ENCODE measurements at places on chromosomes 5 and 9.
A peak's percentile ranks its signal among the peaks of the same experiment; 100 is the strongest.

DNA sequence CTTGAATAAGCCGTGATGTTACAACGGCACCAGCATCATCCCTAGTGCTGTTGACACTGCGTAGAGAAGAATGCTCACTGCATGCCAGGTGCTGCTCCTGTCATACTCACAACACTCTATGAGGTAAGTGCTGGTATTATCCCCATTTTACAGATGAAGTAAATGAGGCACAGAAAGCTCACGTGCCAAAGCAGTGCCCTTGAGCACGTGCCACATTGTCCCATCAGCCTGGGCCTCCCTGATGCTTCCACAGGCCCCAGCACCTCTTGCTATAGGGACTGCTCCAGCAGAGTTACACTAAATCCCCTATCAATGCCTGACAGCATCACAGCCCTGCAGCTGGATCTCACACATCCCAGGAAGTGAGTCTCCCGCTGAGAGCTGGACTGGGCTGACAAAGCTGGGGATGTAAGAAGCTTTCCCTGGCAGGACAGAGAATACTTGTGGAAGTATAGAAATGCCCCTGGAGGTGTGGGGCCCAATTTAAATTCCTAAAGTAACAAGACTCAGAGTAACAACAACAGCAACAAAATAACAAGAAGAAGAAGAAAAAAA is 216.1 kb downstream of the FSTL4 start:
- peak overlapping the region; percentile 13 for H3K4me3 ChIP-seq
- peaks cover 1% of the 10 kb centered on the region for H3K27me3 ChIP-seq
- peaks cover 3% of the 10 kb centered on the region for H3K36me3 ChIP-seq
- peaks cover 24% of the 10 kb centered on the region for H3K4me1 ChIP-seq

DNA sequence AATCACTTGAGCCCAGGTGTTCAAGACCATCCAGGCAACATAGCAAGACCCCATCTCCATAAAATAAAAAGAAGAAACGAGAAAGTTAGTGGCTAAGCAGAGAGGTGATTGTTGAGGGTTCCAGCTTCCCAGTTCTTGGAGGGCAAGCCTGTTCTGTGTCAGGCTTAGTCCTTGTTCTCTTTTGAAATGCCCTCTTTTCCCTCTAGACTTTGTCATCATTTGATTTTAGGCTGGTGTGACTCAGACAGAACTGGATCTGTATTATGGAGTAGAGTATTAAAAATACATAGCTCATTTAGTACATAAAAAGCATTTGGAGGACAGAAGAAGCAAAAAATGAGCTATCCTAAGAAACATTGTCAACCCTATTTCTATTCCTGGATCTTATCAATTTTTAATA is 159.4 kb downstream of the CD180 start:
- no peaks in the 10 kb centered on the region for H3K4me1 ChIP-seq
- no peak overlapping the region for H3K4me3 ChIP-seq
- no peaks in the 10 kb centered on the region for H3K36me3 ChIP-seq
- H3K27ac ChIP-seq = no peak overlapping the region
- no peaks in the 10 kb centered on the region for H3K27me3 ChIP-seq

DNA sequence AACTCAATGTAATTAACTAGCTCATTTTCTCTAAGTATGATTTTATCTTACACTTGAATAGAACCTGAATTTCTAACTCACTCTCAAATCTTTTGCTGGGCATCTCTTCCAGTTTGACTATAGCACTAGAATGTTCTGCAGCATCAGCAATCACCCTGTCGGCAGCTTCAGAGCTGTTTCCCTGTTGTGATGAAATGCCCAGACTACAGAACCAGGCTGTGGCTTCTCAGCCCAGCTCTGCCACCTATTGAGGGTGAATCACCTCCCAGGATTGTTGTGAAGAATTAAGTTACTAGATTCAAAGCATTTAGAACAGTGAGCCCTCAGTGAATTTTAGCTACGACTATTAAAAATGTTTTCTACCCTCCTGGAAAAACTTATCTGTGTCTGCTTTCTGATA is 90.4 kb upstream of the ANKRD55 start:
- H3K36me3 ChIP-seq = no peaks in the 10 kb centered on the region
- H3K27ac ChIP-seq = no peak overlapping the region
- H3K4me3 ChIP-seq = no peak overlapping the region
- H3K27me3 ChIP-seq = no peaks in the 10 kb centered on the region
- peaks cover 22% of the 10 kb centered on the region for H3K4me1 ChIP-seq
- DNase-seq = no peak

GRCh38 chr9:129075996-129076639 is 4.8 kb upstream of the DOLPP1 start:
- H3K36me3 ChIP-seq = no peaks in the 10 kb centered on the region
- H3K4me1 ChIP-seq = peaks cover 6% of the 10 kb centered on the region
- no peak overlapping the region for H3K27ac ChIP-seq
- H3K4me3 ChIP-seq = no peak overlapping the region
- DNase-seq = no peak
- H3K27me3 ChIP-seq = no peaks in the 10 kb centered on the region

DNA sequence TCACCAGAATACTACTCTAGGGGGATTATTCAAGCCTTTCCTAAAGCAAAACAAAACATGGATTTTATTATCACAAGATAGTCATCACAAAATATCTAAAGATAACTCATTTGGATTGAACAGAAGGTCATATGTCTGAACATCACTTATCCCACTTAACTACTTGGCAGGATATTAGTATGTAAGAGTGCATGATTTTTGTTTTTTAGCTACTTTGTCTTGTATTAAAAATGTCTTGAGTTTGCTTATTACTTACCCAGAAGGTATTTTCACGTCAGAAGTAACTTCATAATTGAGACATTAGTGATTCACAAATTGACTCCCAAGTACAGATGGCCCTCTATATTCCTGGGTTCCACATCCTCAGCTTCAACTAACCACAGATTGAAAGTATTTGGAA is 113.8 kb downstream of the TLE4 start:
- no peak for DNase-seq
- no peaks in the 10 kb centered on the region for H3K27me3 ChIP-seq
- no peak overlapping the region for H3K27ac ChIP-seq
- H3K36me3 ChIP-seq = peaks cover 7% of the 10 kb centered on the region
- peaks cover 19% of the 10 kb centered on the region for H3K4me1 ChIP-seq
- H3K4me3 ChIP-seq = no peak overlapping the region

- H3K36me3 ChIP-seq = no peaks in the 10 kb centered on the region
- H3K27me3 ChIP-seq = no peaks in the 10 kb centered on the region
- H3K4me1 ChIP-seq = peaks cover 4% of the 10 kb centered on the region
- no peak for DNase-seq
- H3K4me3 ChIP-seq = no peak overlapping the region
These were observed 29.1 kb upstream of the MEIKIN start for GRCh38 chr5:131974622-131974955.

DNA sequence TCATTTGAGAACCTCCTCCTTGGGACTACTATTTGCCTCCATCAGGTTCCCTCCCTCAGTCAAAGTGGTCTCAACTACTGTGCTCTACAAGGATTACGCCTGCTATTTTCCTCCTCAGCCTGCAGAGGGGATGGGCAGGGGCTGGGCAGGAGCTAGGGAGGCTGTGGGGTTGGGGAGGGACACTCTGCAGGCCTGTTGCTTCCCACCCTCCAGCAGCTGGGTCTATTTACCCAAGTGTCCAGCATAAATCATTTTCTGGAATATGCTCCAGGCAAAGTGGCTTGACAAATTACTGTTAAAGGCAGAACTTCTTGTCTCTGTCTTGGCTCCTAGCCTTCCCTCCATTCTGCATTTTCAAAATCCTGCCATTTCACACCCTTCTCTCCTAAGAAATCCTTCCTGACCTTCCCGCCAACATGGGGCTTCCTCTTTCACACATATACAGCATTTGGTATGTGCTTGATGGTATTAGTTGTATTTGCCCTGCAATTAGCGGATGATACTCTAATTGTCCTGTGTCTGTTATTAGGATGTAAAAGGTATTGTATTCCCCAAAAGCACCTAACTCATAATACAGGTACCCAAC is 106.7 kb downstream of the EFNA5 start:
- no peak overlapping the region for H3K27ac ChIP-seq
- DNase-seq = no peak
- H3K4me3 ChIP-seq = no peak overlapping the region
- H3K4me1 ChIP-seq = no peaks in the 10 kb centered on the region
- H3K27me3 ChIP-seq = peaks cover 5% of the 10 kb centered on the region
- H3K36me3 ChIP-seq = no peaks in the 10 kb centered on the region

GRCh38 chr9:13013991-13014883 is 239.4 kb downstream of the LURAP1L start:
- H3K4me1 ChIP-seq = no peaks in the 10 kb centered on the region
- no peak overlapping the region for H3K4me3 ChIP-seq
- DNase-seq = no peak

DNA sequence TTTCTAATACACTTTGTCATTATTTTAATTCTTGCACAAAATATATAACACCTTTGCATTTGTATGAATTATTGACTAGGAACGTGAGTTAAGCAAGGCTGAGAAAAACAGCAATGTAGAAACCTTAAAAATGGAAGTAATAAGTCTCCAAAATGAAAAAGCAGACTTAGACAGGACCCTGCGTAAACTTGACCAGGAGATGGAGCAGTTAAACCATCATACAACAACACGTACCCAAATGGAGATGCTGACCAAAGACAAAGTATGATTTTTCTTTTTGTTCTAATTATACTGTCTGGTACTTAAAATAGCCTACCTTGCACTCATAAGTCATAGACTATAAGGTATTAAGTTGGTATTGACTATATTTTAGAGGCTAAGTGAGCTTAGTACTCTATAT is 34.4 kb downstream of the RAD50 start:
- no peaks in the 10 kb centered on the region for H3K27me3 ChIP-seq
- no peak for DNase-seq
- peaks cover 3% of the 10 kb centered on the region for H3K4me1 ChIP-seq
- no peak overlapping the region for H3K27ac ChIP-seq

GRCh38 chr5:175159956-175160355 is 284.0 kb downstream of the DRD1 start:
- no peak for DNase-seq
- H3K27ac ChIP-seq = no peak overlapping the region
- no peaks in the 10 kb centered on the region for H3K4me1 ChIP-seq
- no peaks in the 10 kb centered on the region for H3K36me3 ChIP-seq

DNA sequence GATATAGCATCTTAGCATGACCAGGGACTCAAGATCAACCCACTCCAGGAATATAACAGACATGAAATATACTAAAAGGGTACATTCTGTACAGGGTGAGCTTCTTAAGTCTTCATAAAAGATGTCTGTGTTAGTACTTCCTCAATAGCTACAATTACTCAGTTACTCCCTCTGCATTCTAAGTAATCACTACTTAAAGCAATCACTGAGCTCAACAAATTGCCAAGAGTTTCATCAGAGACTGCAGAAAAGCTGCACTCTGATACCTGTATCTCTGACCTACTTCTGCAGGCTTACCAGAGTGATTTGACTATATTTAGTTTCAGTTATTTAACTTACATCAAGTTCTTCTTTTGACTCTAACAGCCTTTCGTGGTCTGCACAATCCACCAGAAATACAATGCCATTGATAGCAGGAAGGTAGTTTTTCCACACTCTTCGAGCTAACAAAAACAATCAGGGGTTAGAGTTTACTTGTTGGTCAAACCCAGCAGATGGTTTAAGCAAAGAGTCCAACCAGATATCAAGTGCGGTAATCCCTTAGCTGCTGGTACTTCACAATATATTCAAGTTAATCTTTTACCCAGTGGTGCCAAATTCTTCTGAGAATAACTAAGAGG is 23.3 kb downstream of the SAR1B start:
- H3K4me3 ChIP-seq = no peak overlapping the region
- H3K27me3 ChIP-seq = no peaks in the 10 kb centered on the region
- DNase-seq = no peak
- H3K4me1 ChIP-seq = no peaks in the 10 kb centered on the region

DNA sequence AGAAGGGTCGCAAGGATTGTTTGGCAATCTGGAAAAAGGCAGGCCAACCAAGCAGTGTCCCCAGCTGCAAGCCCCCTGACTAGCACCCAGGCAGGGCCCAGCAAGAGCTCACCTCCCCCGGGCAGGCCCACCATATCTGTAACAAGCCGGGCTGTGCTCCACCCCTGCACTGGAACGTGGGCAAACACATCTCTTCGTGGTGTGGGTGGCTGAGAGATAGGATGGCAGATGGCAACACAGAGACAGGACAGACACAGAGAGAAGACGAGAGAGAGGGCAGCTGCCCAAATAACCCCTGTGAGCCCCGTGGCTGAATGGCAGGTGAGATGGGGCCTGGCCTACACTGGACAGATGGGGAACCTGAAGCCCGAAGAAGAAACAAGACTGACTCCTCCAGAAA is 9.4 kb downstream of the BBLN start:
- peaks cover 19% of the 10 kb centered on the region for H3K36me3 ChIP-seq
- H3K27me3 ChIP-seq = no peaks in the 10 kb centered on the region
- no peaks in the 10 kb centered on the region for H3K4me1 ChIP-seq
- no peak overlapping the region for H3K4me3 ChIP-seq
- DNase-seq = no peak

DNA sequence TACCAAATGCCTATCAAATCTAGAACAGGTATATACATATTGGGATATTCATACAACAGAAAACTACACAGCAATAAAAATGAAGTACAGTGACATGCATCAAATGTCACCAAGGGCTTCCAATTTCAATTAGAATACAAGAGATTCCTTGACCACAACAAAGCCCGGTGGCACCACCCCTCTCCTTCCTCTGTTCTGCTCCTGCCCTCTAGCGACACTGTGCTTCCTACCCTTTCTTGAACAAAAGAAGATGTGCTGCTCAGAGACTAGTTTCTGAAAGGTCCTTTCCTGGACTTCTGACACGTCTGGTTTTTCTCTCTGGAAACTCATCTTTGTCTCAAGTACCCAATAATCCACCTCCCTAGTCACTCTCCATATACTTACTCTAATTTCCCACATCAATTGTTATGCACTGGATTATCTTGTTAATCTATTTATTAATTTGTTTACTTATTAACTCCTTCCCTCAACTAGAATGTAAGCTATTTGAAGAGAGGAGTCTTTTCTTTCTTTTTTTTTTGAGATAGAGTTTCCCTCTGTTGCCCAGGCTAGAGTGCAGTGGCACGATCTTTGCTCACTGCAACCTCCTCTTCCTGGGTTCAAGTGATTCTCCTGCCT is 70.4 kb upstream of the CTSV start:
- H3K27ac ChIP-seq = no peak overlapping the region
- H3K4me3 ChIP-seq = no peak overlapping the region
- no peaks in the 10 kb centered on the region for H3K36me3 ChIP-seq
- H3K27me3 ChIP-seq = peaks cover 3% of the 10 kb centered on the region

- H3K4me3 ChIP-seq = no peak overlapping the region
- no peak overlapping the region for H3K27ac ChIP-seq
- no peak for DNase-seq
- H3K27me3 ChIP-seq = peaks cover 5% of the 10 kb centered on the region
- H3K4me1 ChIP-seq = no peaks in the 10 kb centered on the region
- H3K36me3 ChIP-seq = no peaks in the 10 kb centered on the region
These were observed 80.0 kb downstream of the SV2C start for GRCh38 chr5:76163111-76163628.

DNA sequence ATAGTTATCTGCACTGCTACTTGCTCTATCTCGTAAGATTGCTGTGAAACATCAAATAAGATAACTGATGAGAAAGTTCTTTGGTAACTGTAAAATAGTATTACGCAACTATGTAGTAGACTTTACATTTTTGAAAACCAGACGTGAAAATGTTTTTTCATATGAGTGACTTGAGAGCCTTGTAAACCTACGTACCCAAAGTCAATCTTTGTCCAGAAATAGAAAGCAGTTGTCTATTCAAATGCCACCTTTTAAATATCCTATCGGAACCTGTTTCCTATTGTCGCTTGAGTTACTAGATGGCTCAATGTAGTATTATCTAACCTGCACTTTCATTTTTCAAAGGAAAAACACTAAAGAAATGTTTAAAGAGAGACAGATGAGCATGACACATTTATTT is 1.6 kb downstream of the FNIP1 start:
- no peaks in the 10 kb centered on the region for H3K27me3 ChIP-seq
- no peak for DNase-seq
- peak overlapping the region; percentile 93 for H3K4me3 ChIP-seq
- peaks cover 23% of the 10 kb centered on the region for H3K4me1 ChIP-seq
